Neuronal stem cell (in vitro differentiated cells): ENCODE measurements at places on chromosomes 12 and 14.

DNA sequence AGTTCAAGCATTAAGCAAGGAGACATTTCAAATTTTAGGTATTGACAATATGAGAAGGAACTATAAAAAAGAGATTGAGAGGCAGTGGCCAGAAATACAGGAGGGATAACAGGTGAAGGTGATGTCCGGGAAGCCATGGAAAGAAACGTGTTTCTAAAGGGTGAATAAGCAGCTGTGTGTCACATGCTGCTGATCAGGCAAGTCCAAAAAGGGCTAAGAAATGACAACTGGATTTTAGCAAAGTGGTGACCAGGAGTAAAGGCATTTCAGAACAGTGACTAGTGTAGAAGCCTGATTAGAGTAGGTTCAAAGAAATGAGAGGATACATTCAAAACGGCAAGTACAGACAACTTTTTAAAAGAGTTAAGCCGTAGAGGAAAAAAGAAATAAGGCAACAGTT lies 204.3 kb upstream of the DIO2 start:
- no peak for DNase-seq
- H3K36me3 ChIP-seq: no peaks in the 10 kb centered on the region
- no peaks in the 10 kb centered on the region for H3K4me1 ChIP-seq
- no peak overlapping the region for H3K4me3 ChIP-seq

GRCh38 chr12:83763425-83763824 lies 1076.7 kb downstream of the TMTC2 start:
- no peak overlapping the region for H3K4me3 ChIP-seq
- no peaks in the 10 kb centered on the region for H3K27me3 ChIP-seq
- no peak overlapping the region for H3K27ac ChIP-seq
- no peaks in the 10 kb centered on the region for H3K4me1 ChIP-seq
- no peak for DNase-seq

GRCh38 chr12:15011162-15011561 lies 38.3 kb downstream of the PDE6H start:
- H3K4me1 ChIP-seq: no peaks in the 10 kb centered on the region
- no peak for DNase-seq
- H3K36me3 ChIP-seq: no peaks in the 10 kb centered on the region
- H3K27ac ChIP-seq: no peak overlapping the region

- H3K4me3 ChIP-seq: no peak overlapping the region
- no peak overlapping the region for H3K27ac ChIP-seq
- peaks cover 82% of the 10 kb centered on the region for H3K36me3 ChIP-seq
- H3K4me1 ChIP-seq: peaks cover 2% of the 10 kb centered on the region
These were observed 75.2 kb downstream of the FIGNL2 start for GRCh38 chr12:51773145-51773869.

DNA sequence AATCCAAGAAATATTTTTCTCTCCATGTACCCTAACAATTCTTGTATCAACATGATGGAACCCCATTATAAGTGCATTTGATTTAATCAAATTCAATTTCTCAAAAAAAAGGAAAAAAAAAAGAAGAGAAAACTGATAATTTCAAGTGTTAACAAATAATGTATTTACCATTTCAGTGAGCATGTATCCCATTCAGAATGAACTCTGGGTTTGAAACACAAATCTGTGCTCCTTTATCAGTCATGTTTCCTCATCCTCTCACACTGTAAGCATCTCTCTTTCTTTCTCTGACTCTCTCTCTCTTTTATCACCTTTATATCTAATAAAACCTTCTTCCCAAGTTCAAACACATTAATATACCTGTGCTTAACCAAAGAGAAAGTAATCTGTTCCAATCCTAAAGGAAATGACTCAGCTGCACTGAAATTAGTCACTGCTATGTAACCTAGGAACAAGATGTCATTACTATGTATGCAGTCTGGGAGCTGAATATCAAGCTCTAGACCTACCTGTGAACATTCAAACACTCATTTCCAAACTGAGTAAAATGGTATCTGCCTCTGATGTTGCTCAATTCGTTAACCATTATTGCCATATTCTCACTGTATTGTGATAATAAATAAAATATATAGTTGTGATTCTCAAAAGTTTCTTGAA lies 135.0 kb upstream of the LRIG3 start:
- peaks cover 4% of the 10 kb centered on the region for H3K4me1 ChIP-seq
- no peaks in the 10 kb centered on the region for H3K36me3 ChIP-seq
- H3K27me3 ChIP-seq: no peaks in the 10 kb centered on the region
- no peak overlapping the region for H3K27ac ChIP-seq
- H3K4me3 ChIP-seq: no peak overlapping the region

GRCh38 chr12:31488737-31489338 lies 102.1 kb downstream of the DENND5B start:
- H3K4me3 ChIP-seq: no peak overlapping the region
- peaks cover 9% of the 10 kb centered on the region for H3K4me1 ChIP-seq
- H3K27ac ChIP-seq: no peak overlapping the region
- H3K27me3 ChIP-seq: no peaks in the 10 kb centered on the region
- H3K36me3 ChIP-seq: peaks cover 45% of the 10 kb centered on the region

GRCh38 chr12:26323673-26324072 lies 128.3 kb downstream of the SSPN start:
- no peaks in the 10 kb centered on the region for H3K36me3 ChIP-seq
- no peaks in the 10 kb centered on the region for H3K27me3 ChIP-seq
- DNase-seq: no peak
- no peak overlapping the region for H3K4me3 ChIP-seq

- no peaks in the 10 kb centered on the region for H3K36me3 ChIP-seq
- H3K27ac ChIP-seq: no peak overlapping the region
- no peak for DNase-seq
- peaks cover 8% of the 10 kb centered on the region for H3K27me3 ChIP-seq
- peaks cover 14% of the 10 kb centered on the region for H3K4me1 ChIP-seq
- peak overlapping the region; percentile 68 for H3K4me3 ChIP-seq
These were observed 677 bp downstream of the C12orf75 start for GRCh38 chr12:105330931-105331804.

DNA sequence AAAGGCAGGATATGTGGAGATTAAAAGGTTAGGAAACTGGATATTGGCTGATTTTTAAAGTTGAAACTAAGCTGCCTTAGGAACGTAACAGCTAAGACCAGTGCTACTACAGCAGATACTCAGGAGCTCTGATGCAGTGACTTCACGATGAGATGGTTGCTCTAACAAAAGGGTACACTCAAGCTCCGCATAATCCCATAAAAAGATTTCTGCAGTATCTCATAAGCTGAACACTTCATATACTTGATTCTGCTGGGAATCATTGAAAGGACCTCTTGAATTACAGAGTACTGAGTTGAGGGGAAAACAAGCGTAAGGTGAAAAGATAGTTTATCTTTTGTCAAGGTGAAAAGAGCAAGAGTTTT lies 3.7 kb downstream of the RNF10 start:
- no peak overlapping the region for H3K27ac ChIP-seq
- H3K36me3 ChIP-seq: peaks cover 64% of the 10 kb centered on the region
- no peak for DNase-seq
- no peaks in the 10 kb centered on the region for H3K27me3 ChIP-seq
- H3K4me3 ChIP-seq: no peak overlapping the region

DNA sequence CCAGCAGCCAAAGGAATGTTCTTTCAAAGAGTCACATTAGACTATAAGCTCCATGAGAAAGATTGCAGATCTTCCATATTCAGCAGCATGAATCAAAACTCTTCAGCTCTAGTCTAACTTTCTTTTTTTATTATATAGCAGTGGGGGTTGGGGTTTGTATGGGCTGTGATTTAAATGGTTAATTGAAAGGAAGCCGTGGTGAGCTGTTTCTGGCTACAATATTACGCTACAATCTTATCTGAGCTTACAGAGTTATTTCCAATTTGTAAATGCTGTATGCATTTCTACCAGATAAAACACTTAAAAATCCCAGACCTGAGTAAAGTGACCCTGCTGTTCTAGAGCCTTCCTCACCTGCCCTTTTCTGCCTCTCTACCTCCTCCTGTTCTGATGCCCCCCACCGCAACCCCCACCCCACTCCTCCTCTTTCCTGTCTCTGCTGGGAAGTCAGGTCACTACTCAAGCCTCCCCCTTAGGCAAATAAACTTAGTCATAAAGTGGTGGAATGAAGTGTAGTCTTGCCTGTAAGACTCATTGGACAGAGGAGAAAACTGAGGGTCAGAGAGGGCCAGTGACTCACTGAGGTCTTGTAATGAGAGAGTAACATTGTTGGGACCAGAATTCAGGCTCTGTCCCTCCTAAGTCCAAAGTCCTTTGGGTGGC lies 1089.5 kb downstream of the BCL11B start:
- no peaks in the 10 kb centered on the region for H3K36me3 ChIP-seq
- DNase-seq: no peak
- no peaks in the 10 kb centered on the region for H3K27me3 ChIP-seq
- no peak overlapping the region for H3K27ac ChIP-seq
- no peak overlapping the region for H3K4me3 ChIP-seq

- H3K4me3 ChIP-seq: no peak overlapping the region
- peaks cover 8% of the 10 kb centered on the region for H3K4me1 ChIP-seq
- peak overlapping the region; percentile 9 for H3K27ac ChIP-seq
- no peaks in the 10 kb centered on the region for H3K36me3 ChIP-seq
These were observed 18.9 kb upstream of the POC1B start for GRCh38 chr12:89544681-89545184.

- DNase-seq: no peak
- H3K4me1 ChIP-seq: peaks cover 13% of the 10 kb centered on the region
- no peaks in the 10 kb centered on the region for H3K36me3 ChIP-seq
- no peak overlapping the region for H3K4me3 ChIP-seq
- H3K27me3 ChIP-seq: peaks cover 44% of the 10 kb centered on the region
These were observed 22.4 kb upstream of the FKBP4 start for GRCh38 chr12:2772370-2772769.

GRCh38 chr12:51639361-51639760 lies 48.3 kb downstream of the SCN8A start:
- DNase-seq: no peak
- no peak overlapping the region for H3K4me3 ChIP-seq
- no peak overlapping the region for H3K27ac ChIP-seq
- no peaks in the 10 kb centered on the region for H3K27me3 ChIP-seq
- H3K36me3 ChIP-seq: no peaks in the 10 kb centered on the region

GRCh38 chr12:54328595-54329337 lies 3.8 kb downstream of the COPZ1 start:
- no peak overlapping the region for H3K27ac ChIP-seq
- no peak for DNase-seq
- peaks cover 3% of the 10 kb centered on the region for H3K4me1 ChIP-seq

DNA sequence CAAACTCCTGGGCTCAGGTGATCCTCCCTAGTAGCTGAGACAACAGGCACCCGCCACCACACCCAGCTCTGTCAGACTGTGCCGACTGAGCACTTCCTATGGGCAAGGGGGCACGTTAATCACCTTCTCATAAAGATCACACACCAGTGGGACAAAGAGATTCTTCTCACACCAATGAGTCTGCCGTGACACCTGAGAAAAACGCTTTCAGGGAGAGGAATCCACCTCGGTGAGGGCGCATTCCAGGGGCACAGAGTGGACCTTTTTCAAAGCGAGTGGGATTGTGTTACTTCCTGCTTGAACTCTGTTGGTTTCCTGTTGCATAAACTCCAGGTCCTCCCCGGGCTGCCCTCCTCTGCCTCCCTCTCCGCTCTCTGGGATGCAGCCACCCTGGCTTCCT lies 17.5 kb upstream of the SCARB1 start:
- H3K4me3 ChIP-seq: no peak overlapping the region
- H3K27ac ChIP-seq: no peak overlapping the region
- DNase-seq: no peak
- peaks cover 1% of the 10 kb centered on the region for H3K27me3 ChIP-seq
- H3K36me3 ChIP-seq: no peaks in the 10 kb centered on the region

- no peak for DNase-seq
- H3K27ac ChIP-seq: no peak overlapping the region
- no peaks in the 10 kb centered on the region for H3K4me1 ChIP-seq
- no peaks in the 10 kb centered on the region for H3K27me3 ChIP-seq
- no peaks in the 10 kb centered on the region for H3K36me3 ChIP-seq
- H3K4me3 ChIP-seq: no peak overlapping the region
These were observed 57.6 kb downstream of the SSPN start for GRCh38 chr12:26252946-26253345.

GRCh38 chr14:50339178-50339804 lies 27.2 kb downstream of the DMAC2L start:
- no peak overlapping the region for H3K27ac ChIP-seq
- DNase-seq: no peak
- H3K4me1 ChIP-seq: peaks cover 11% of the 10 kb centered on the region
- H3K36me3 ChIP-seq: no peaks in the 10 kb centered on the region
- H3K27me3 ChIP-seq: no peaks in the 10 kb centered on the region
- no peak overlapping the region for H3K4me3 ChIP-seq

DNA sequence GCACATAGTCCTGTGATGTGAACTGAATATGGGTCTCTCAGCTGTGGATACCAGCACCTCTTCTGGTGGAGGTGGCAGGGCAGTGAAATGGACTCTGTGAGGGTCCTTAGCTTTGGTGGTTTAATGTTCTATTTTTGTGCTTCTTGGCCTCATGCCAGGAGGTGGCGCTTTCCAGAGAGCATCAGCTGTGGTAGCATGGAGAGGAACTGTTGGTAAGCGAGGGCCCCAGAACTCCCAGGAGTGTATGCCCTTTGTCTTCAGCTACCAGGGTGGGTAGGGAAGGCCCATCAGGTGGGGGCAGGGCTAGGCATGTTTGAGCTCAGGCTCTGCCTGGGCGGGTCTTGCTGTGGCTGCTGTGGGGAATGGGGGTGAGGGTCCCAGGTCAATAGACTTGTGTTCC lies 241.7 kb downstream of the AEBP2 start:
- peaks cover 4% of the 10 kb centered on the region for H3K4me1 ChIP-seq
- H3K4me3 ChIP-seq: no peak overlapping the region
- no peak overlapping the region for H3K27ac ChIP-seq
- no peaks in the 10 kb centered on the region for H3K27me3 ChIP-seq

- H3K4me1 ChIP-seq: peaks cover 8% of the 10 kb centered on the region
- H3K4me3 ChIP-seq: no peak overlapping the region
- no peaks in the 10 kb centered on the region for H3K27me3 ChIP-seq
- H3K27ac ChIP-seq: no peak overlapping the region
- H3K36me3 ChIP-seq: no peaks in the 10 kb centered on the region
- DNase-seq: no peak
These were observed 135.7 kb downstream of the MED13L start for GRCh38 chr12:116141833-116142162.

GRCh38 chr14:77988970-77989369 lies 181.2 kb upstream of the NRXN3 start:
- H3K27ac ChIP-seq: no peak overlapping the region
- no peaks in the 10 kb centered on the region for H3K36me3 ChIP-seq
- no peak overlapping the region for H3K4me3 ChIP-seq
- no peak for DNase-seq

DNA sequence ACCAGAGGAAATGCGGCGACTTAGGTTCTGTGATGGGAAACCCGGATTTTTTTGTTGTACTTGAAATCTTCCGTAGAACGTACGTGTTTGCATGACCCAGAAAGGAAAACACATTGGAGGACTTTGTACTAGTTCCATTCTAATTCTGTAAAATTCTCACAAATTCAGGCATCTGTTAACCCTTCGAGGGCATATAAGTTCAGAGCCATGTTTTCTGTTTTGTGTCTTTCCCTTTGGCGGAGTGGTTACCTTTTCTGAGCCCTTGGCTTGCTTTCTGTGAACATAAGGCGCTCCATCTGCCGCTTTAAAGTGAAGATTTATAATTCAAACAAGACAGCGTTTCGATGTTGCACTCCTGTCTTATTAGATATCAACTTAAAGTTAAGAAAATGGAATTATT lies 34.2 kb downstream of the BICD1 start:
- H3K27ac ChIP-seq: peak overlapping the region; percentile 73
- no peak for DNase-seq
- no peaks in the 10 kb centered on the region for H3K27me3 ChIP-seq
- peaks cover 16% of the 10 kb centered on the region for H3K4me1 ChIP-seq
- no peaks in the 10 kb centered on the region for H3K36me3 ChIP-seq
